ENCODE measurements at places on chromosomes 6 and 20. TPM values are rescaled to one million over a fixed set of nuclear protein-coding genes. Genes with fewer than 3 reads are reported as not detected.

DNA sequence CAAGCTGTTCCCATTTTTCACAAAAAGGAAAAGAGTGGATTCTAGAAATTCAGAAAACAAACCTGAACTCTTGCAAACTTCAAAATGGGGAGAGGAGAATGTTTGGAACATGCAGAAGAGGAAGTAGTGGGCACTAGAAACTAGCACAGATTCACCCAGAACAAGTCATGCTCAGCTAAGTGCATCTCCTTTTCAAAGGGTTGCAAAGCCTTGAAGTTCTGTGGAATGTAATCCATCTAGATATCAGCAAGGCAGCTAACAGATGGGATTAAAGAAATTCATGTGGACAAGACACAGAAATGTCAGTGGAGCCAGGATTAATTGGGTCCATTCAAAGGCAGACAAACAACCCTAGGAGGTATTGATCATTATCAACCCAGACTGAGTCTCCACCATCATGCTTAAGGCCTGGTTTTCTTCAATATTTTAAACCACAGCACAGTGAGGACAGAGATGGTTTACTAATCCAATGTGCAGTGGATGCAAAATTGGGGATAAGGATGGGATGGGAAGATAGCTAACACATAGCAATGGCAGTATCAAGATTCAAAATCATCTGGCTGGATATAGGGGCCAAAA is 31.3 kb downstream of the KCNK5 start:
- peaks cover 2% of the 10 kb centered on the region for H3K4me1 ChIP-seq
- H3K27me3 ChIP-seq: no peaks in the 10 kb centered on the region
- no peak for DNase-seq
- H3K36me3 ChIP-seq: peaks cover 27% of the 10 kb centered on the region
- H3K4me3 ChIP-seq: no peak overlapping the region

- H3K27ac ChIP-seq: no peak overlapping the region
- H3K4me3 ChIP-seq: no peak overlapping the region
- no peaks in the 10 kb centered on the region for H3K27me3 ChIP-seq
- DNase-seq: no peak
- no peaks in the 10 kb centered on the region for H3K4me1 ChIP-seq
These were observed 163.6 kb upstream of the CST7 start for GRCh38 chr20:24785141-24786110.

GRCh38 chr20:32506721-32507120 is 78.4 kb downstream of the NOL4L start:
- no peak for DNase-seq
- H3K27ac ChIP-seq: peak overlapping the region; percentile 31
- peaks cover 22% of the 10 kb centered on the region for H3K36me3 ChIP-seq

- DNase-seq: peak; percentile 8
- peaks cover 37% of the 10 kb centered on the region for H3K27me3 ChIP-seq
- H3K36me3 ChIP-seq: no peaks in the 10 kb centered on the region
- no peak overlapping the region for H3K4me3 ChIP-seq
- H3K27ac ChIP-seq: no peak overlapping the region
These were observed 26.5 kb upstream of the PLEKHG1 start for GRCh38 chr6:150573041-150573681.

DNA sequence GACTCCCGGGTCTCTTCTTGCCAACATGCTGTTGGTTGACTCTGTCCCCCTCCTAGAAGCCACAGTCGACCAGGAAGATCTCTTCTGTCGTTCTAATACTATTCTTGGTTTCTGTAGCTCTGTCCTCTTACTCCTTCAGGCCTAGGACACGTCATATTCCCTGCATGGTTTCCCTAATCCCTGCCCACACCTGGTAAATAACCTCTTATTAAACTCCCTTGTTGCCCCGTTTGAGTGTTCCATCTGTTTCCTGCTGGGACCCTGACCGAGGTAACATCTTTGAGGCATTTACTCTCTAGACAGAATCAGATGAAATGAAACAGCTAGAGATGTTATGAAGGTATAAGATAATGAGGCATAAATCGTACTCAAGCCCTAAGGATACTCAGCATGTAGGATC is 68.1 kb downstream of the PLCB4 start:
- no peak for DNase-seq
- H3K36me3 ChIP-seq: no peaks in the 10 kb centered on the region
- H3K4me1 ChIP-seq: no peaks in the 10 kb centered on the region
- H3K27ac ChIP-seq: no peak overlapping the region

GRCh38 chr6:116210750-116211425 is 43.0 kb downstream of the TSPYL4 start:
- H3K36me3 ChIP-seq: no peaks in the 10 kb centered on the region
- no peaks in the 10 kb centered on the region for H3K27me3 ChIP-seq
- DNase-seq: no peak
- no peak overlapping the region for H3K4me3 ChIP-seq

DNA sequence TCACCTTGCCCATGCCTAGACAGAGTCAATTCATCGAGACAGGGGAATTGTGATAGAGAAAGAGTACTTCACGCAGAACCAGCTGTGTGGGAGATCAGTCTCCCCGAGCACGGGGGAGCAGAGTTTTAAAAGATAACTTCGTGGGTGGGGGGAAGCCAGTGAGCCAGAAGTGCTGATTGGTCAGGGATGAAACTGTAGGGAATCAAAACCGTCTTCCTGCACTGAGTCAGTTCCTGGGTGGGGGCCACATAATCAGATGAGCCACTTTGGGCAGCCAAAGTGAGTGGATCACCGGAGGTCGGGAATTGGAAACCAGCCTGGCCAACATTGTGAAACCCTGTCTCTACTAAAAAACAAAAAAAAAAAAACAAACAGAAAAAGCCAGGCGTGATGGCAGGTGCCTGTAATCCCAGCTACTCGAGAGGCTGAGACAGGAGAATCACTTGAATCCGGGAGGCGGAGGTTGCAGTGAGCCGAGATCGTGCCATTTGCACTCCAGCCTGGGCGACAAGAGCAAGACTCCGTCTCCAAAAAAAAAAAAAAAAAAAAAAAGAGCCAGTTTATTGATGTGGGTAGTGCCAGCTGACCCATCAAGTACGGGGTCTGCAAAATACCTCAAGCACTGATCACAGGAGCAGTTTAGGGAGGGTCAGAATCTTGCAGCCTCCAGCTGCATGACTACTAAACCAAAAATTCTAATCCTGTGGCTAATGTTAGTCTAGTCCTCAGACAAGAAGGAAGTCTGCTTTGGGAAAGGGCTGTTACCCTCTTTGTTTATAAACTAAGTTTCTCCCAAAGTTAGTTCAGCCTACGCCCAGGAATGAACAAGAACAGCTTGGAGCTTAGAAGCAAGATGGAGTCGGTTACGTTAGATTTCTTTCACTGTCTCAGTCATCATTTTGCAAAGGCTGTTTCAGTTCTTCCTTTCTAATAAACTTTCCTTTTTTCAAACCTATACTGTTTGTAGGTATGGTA is 3.9 kb upstream of the TRIM39 start:
- peak; percentile 42 for DNase-seq
- H3K4me3 ChIP-seq: peak overlapping the region; percentile 54
- H3K36me3 ChIP-seq: peaks cover 59% of the 10 kb centered on the region
- peaks cover 76% of the 10 kb centered on the region for H3K4me1 ChIP-seq

GRCh38 chr6:27591699-27592480 is 119.0 kb upstream of the ZNF184 start:
- H3K27ac ChIP-seq: no peak overlapping the region
- peaks cover 32% of the 10 kb centered on the region for H3K27me3 ChIP-seq
- DNase-seq: peak; percentile 17
- no peaks in the 10 kb centered on the region for H3K4me1 ChIP-seq

DNA sequence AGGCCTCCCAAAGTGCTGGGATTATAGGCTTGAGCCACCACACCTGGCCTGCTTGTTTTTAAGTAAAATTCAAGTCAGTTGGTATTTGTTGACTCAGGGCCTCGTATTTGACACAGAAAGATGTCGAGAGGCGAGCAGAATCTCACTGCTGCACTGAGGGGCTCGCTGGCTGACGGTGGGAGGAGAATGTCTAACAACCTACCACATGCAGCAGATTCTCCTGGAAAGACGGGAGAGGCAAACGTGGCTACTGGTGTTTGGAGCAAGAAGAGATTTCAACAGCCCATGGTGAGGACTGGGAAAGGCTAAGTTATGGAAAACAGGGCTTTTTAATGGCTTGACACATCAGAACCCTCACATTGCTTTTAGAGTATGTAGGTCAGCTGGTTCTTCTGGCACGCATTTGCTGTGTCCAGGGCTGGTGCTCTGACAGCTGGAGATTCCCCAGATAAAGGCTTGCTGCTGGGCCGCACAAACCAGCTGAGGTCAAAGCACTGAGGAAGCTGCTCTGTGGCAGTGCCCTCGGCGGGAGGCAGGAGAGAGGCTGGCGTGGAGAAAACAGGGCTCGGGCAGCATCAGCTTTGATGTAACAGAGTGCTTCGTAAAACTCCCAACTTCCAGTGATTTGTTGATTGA is 84.2 kb upstream of the FRMD1 start:
- DNase-seq: no peak
- H3K4me3 ChIP-seq: no peak overlapping the region

DNA sequence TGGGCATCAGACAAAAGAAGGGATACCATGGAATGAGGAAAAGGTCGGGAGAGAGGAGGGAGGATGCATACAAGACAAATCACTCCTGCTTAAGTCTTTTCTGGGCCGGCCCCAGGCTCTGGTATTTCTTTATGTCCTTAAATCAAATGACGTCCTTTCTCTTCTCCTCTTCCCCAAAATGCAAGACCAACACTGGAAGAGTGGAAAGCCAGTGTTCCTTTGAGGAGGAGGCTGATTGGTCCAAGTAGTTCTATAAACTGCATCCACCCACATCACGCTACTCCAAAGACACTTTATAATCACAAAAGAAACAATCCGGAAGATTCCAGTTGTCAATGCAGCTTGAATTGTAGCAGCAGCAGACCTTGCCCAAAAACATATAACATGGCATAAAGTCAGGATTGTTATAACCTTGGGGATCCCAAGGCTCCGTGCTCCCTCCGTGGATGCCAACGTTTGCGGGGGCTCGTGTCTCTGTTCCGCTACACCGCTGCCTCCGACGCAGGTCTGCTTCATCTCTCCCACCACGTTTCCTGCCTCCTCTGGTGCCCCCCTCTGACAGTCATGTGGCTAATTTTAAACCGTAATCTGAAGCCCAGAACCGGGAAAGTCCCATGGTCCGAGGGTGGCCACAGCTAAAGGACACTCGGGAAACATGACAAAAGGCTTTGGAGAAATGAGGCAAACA is 47.1 kb downstream of the MCUR1 start:
- no peaks in the 10 kb centered on the region for H3K27me3 ChIP-seq
- DNase-seq: peak; percentile 47
- peak overlapping the region; percentile 63 for H3K4me3 ChIP-seq

- no peak overlapping the region for H3K4me3 ChIP-seq
- no peaks in the 10 kb centered on the region for H3K4me1 ChIP-seq
- H3K27me3 ChIP-seq: peaks cover 4% of the 10 kb centered on the region
These were observed 368.6 kb upstream of the CDH4 start for GRCh38 chr20:60883496-60883895.

DNA sequence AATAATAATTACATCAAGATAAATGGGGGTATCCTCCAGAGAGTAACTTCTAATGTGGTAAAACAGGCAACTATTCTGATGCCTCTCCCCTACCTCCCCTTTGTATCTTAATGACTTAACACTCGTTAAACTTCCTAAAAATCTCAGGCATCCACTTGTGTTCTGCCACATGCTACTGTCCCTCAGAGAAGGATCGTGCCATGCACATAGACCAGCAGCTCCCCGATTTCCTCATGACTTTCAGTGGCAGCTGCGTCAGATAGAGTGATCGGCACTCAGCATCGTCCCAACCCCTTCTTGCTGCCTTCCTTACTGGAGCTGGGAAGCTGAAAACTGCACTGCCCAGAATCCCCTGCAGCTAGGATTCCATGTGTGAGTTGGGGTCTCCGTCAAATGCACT is 32.1 kb downstream of the RIPOR2 start:
- no peak for DNase-seq
- H3K27me3 ChIP-seq: no peaks in the 10 kb centered on the region
- peak overlapping the region; percentile 30 for H3K27ac ChIP-seq
- peaks cover 53% of the 10 kb centered on the region for H3K36me3 ChIP-seq
- H3K4me1 ChIP-seq: peaks cover 92% of the 10 kb centered on the region

DNA sequence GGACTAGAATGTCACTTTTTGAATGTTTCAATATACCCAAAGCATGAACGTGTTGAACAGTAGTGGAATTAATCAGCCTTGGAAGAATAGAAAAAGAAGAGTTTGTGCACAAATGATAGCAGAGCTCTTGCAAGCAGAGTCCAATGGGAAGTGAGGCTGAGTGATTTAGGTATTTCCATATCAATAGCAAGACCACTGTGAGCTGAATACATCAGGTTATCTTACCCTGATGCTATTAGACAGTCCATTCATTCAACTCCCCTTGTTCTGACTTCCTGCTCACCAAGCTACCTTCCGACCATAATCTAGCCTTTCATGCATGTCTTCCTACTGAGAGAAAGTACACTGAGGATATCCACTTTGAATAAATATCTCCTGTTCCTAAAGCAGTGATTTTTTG is 349.2 kb upstream of the RNF217 start:
- no peak overlapping the region for H3K4me3 ChIP-seq
- no peak for DNase-seq
- no peaks in the 10 kb centered on the region for H3K4me1 ChIP-seq
- H3K36me3 ChIP-seq: no peaks in the 10 kb centered on the region

DNA sequence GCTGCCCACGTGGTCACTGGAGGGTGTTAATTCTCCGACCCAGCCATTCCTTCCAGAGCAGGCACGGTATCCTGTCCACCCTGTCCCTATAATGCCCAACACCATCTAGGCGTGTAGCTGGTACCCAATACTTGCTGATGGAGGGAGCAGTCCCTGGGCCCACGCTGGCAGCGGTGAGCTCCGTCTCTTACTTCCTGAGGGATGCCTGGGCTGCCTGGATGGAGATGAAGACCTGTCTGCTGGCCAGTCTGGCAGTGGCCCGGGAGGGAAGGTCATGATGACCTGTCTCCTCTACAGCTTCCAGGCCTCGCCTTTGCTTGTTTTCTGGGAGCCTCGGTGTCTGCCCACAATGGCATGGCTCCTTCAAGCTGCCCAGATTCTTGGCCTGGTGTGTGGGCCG is 297.9 kb upstream of the SUPT3H start:
- no peak overlapping the region for H3K4me3 ChIP-seq
- H3K4me1 ChIP-seq: peaks cover 32% of the 10 kb centered on the region
- DNase-seq: no peak
- no peak overlapping the region for H3K27ac ChIP-seq

DNA sequence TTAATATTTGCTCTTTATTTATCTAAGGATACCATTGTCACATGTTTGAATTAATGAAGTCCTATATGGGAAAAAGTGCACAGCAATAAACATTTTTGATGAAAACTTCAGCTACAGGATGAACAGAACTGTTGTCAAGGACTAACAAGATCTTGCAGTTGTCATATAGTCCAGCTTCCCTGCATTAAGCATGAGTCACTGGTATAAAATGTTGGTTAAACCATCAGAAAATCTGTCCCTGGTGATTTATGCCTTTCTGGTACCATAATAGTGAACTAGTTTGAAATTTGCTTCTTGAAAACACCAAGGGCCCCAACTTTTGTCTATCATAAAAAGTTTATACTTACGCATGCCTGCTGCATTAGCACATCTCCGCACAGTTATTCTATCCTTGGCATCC is 60.4 kb upstream of the RSPO3 start:
- H3K36me3 ChIP-seq: no peaks in the 10 kb centered on the region
- no peak overlapping the region for H3K4me3 ChIP-seq
- no peak overlapping the region for H3K27ac ChIP-seq
- H3K4me1 ChIP-seq: no peaks in the 10 kb centered on the region
- no peaks in the 10 kb centered on the region for H3K27me3 ChIP-seq

GRCh38 chr6:143410859-143411270 is 39.6 kb downstream of the ADAT2 start:
- H3K4me3 ChIP-seq: no peak overlapping the region
- no peak overlapping the region for H3K27ac ChIP-seq
- no peak for DNase-seq
- no peaks in the 10 kb centered on the region for H3K36me3 ChIP-seq
- H3K27me3 ChIP-seq: no peaks in the 10 kb centered on the region

The C6orf47 gene
- total RNA-seq: 10.1 TPM

The FBXL4 gene
- 16.2 TPM for total RNA-seq

The RNF39 gene
- total RNA-seq: not detected

The OR12D1 gene
- not detected for total RNA-seq

The GGT7 gene
- total RNA-seq: 12.7 TPM

The IFNGR1 gene
- 20.8 TPM for total RNA-seq

The SPATA25 gene
- total RNA-seq: 1.0 TPM

The EEF1A2 gene
- 0.81 TPM for total RNA-seq
